Astrocyte (in vitro differentiated cells and primary cell): ENCODE measurements at places on chromosomes 6 and 20. TPM values are rescaled to one million over a fixed set of nuclear protein-coding genes. Genes with fewer than 3 reads are reported as not detected.
A peak's percentile ranks its signal among the peaks of the same experiment; 100 is the strongest.

DNA sequence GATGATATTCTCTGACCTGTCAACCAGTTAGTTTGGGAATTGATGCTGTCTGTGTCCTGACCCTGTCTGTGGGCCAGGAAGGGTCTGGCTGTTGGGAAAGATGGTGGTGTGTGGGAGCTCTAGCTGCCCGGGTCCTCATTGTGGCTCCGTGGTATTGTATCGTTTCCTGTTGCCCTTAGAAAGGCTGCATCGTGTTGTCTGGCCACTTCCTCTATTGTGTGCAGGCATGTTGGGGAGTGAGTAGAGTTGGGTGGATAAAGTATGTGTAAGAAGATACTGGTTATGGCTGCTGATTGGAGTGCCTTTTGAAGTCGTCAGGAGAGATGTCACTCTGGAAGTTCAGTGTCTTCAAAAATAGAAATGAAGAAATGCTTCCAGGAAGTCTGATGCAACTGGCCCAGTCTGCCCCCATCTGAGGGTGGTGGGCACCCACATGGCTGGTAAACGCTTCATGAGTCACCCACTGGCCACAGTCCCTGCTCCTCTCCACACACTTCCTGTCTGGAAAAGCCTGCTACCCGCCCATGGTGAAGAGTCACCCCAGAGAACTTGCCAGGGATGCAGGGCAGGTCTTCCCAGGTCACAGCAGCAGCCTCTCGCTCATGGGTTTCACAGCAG lies 27.9 kb downstream of the PPARD start:
- peak; percentile 96 for DNase-seq

DNA sequence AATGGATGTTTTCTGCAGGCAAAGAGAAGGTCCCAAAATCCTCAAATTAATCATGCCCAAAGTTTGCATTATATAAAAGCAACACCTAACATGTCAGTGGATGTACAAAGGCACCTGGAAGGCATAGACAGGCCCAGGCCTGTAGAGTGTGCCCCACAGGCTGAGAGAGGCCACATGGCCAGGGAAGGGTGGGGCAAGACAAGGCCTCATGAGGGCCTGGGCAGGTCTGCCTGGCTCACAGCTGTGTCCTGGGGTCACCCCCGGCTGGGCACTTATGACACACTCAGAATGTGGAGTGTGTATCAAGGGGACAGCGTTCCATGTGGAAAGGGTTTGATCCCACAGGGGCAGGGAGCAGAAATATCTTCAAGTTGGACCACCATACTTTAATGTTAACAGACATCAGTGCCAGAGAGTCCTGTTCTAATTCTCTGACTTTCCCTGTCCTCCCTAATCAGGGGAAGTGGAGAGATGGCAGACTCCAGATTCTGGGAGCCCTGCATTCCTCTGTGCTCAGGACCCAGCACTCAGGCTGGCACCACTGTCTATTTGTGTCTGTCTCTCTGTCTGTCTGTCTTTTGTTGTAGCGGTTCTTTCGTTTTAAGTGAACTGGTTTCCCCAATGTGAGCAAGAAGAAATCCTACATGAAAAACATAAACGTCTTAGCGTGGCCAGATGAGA lies 178.3 kb upstream of the FOXA2 start:
- no peak for DNase-seq

DNA sequence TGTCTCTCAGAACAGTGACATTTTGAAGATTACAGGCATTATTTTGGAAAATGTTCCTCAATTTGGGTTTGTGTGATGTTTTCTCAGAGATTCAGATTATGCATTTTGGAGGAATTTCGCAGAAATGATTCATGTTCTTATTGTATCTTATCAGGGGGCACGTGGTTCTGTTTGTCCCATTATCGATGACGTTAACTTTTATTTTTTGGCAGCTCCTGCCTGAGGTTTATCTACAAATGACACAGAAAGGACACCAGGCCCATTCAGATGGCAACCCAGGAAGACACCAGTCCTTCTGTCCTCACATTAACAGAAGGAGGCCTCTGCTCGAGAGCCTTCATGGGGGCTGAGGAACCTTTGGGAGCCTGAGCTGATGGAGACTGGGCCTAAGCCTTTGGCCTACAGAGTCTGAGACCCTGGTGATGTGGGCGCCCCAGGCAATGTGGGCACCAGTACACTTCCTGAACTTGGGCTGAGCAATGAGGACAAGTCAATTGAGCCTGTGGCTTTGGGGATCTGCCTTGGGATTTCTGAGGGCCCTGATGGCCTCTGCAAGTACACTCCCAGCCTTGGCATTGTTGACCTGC lies 41.2 kb upstream of the EZR start:
- no peak for DNase-seq

DNA sequence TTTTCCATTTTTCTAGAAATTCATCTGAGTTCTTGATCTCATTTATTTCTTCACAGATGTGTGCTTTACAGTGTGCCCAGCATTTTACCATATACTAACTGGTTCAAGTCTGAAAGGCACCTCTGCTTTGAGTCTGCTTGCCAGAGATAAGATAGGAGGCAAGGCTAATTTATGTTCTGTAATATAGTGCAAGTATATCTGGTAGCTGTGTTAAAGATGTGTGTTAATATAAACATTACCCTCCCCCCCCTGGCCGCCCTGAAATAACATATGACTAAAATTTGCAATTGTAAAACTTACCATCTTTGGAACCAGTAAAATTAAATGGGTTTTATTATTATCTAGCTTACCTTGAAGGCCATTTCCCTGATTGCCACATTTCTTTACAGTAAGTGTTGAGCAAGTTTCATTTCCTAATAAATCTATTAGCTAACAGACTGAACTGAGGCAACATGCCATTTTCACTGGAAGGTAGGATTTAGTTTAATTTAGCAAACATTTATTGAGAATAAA lies 2.7 kb downstream of the FBXO9 start:
- no peak for DNase-seq

SLC25A27 gene
- total RNA-seq: 4.3 and 4.4 TPM in 2 replicates

DNA sequence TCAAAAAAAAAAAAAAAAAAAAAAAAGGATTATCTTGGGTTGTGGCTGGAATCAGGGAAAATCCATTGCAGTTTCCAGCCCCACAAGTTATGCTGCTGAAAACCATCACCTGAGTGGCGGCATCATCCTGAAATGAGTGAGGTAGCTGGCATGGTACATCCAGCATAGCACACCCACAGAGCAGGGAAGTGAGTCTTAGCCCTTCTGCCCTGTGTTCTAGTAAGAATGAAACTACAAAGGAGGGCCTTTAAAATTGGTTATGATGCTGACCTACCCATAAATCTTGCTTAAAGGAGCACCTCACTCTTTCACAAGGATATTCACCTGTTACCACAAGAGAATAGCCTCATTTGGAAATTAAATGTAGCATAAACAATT lies 119.2 kb downstream of the NFATC2 start:
- no peak for DNase-seq

DNA sequence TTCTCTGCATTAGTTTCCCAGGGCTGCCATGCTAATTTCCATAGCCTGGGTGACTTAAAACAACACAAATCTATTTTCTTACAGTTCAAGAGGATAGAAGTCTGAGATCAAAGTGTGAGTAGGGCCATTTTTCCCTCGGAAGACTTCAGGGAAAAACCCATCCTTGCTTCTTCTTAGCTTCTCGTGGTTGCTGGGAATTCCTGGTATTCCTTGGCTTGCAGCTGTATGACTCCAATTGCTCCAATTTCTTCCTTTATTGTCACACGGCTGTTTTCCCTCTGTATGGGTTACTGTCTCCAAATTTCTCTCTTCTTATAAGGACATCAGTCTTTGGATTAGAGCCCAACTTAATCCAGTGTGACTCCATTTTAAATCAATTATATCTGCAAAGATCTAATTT lies 128.4 kb upstream of the JAG1 start:
- DNase-seq: peak; percentile 68

DNA sequence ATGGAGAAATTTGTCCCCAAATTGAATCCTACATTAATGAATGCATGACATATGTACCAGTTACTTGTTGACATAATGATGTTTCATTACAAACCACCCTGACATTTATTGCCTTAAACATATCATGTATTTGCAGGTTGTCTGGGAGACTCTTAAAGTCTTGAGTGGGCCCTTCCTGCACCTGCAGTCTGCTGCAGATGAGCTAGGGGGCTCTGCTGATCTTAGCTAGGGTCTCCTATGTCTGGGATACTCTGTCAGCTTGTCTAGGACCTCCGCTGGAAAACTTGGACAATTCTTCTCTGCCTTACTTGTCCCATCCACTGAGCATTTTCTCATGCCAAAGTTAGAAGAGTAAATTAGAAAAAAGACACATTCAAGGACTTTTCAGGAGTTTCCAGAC lies 581.6 kb downstream of the HAO1 start:
- no peak for DNase-seq

GRCh38 chr20:15056246-15056645 lies 718.8 kb upstream of the FLRT3 start:
- no peak for DNase-seq

CALHM4 gene
- total RNA-seq: 0.20 TPM in 1 of 2 replicates, not detected in the other

- DNase-seq: no peak
Observed at GRCh38 chr6:79431537-79431933, 105.7 kb downstream of the LCA5 start.

CDKN1A gene
- total RNA-seq: 932 and 1,014 TPM in 2 replicates

GRCh38 chr6:158810155-158811095 lies 8.7 kb downstream of the EZR start:
- no peak for DNase-seq

GRCh38 chr6:82874867-82875266 lies 190.8 kb downstream of the UBE3D start:
- DNase-seq: no peak

GRCh38 chr20:42650191-42650746 lies 539.4 kb downstream of the PTPRT start:
- no peak for DNase-seq

MROH8 gene
- 1.2 and 1.3 TPM in 2 replicates for total RNA-seq

DNA sequence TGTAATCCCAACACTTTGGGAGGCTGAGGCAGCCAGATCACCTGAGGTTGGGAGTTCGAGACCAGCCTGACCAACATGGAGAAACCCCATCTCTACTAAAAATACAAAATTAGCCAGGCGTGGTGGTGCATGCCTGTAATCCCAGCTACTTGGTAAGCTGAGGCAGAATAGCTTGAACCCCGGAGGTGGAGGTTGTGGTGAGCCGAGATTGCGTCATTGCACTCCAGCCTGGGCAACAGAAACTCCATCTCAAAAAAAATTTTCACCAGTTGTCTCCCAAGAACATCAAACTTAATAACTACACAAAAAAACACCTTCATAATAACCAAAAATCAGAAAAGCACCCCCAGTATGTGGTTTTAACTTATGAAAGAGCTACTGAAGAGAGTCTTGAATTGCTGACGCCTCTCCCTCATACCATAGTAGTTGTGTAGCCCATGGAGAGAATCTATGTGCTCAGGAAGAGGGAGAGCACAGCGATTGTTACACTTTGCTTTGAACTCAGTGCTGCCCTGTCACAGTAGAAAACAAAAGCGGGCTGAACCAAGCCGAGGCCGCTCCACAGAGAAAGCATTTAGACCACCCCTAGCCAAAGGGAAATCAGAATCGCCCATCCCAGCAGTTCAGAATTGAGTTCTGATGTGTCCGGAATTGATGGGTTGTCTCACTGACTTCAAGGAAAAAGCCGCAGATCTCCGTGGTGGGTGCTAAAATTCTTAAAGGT lies 42.0 kb upstream of the GMPR start:
- DNase-seq: no peak

HUS1B gene
- 1.3 and 1.6 TPM in 2 replicates for total RNA-seq

GRCh38 chr6:123945386-123945785 lies 141.7 kb downstream of the NKAIN2 start:
- no peak for DNase-seq

HLA-DOB gene
- total RNA-seq: 0.20 and 0.79 TPM in 2 replicates

GRCh38 chr6:118581489-118581959 lies 33.4 kb downstream of the PLN start:
- peak; percentile 75 for DNase-seq

CYB5R4 gene
- total RNA-seq: 13.6 and 14.0 TPM in 2 replicates

- DNase-seq: peak; percentile 27
Observed at GRCh38 chr6:116010790-116011401, 49.8 kb downstream of the FRK start.

TPBG gene
- total RNA-seq: 23.7 and 26.0 TPM in 2 replicates

- no peak for DNase-seq
Observed at GRCh38 chr6:11404081-11404480, 133.5 kb upstream of the TMEM170B start.

GRCh38 chr6:125753218-125753936 lies 3.9 kb downstream of the HEY2 start:
- no peak for DNase-seq

ACSS1 gene
- total RNA-seq: 0.24 and 0.27 TPM in 2 replicates

IPCEF1 gene
- total RNA-seq: 0.16 and 0.24 TPM in 2 replicates

- DNase-seq: no peak
Observed at GRCh38 chr20:38106461-38106860, 58.6 kb downstream of the TGM2 start.

SPEF1 gene
- total RNA-seq: 0.45 and 1.2 TPM in 2 replicates

EYS gene
- total RNA-seq: 0.07 and 0.16 TPM in 2 replicates

GRCh38 chr20:22371843-22372242 lies 212.5 kb downstream of the FOXA2 start:
- DNase-seq: no peak

DNA sequence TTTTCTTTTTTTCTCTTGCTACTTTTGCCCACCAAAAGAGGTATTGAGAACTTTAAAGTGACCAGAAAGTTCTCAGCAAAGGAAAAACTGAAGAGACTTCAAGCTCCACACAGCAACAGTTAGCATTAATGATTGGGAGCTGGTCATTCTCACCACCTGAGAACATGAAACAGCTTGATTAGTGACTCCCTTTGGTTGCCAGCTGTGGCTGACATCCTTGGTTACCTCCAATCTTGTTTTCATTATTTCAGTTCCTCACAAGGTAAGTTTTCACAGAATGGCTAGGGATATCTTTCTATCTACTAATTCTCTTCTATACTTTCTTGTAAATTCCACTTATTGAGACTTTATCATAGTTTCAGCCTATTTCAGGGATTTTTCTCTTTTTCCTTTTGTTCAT lies 427.9 kb downstream of the QKI start:
- DNase-seq: no peak

GRCh38 chr6:72975352-72975752 lies 249.9 kb downstream of the KHDC1L start:
- no peak for DNase-seq

DNA sequence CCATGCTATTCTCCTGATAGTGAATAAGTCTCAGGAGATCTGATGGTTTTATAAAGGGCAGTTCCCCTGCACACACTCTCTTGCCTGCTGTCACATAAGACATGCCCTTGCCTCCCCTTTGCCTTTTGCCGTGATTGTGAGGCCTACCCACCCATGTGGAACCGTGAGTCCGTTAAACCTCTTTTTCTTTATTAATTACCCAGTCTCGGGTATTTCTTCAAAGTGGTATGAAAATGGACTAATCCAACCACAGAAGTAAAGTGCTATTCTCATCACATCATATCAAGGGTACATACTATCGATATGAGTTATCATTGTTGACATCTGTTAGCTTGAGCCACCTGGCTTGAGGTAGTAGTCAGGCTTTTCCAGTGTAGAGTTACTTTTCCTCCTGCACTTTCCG lies 2.3 kb downstream of the MANBAL start:
- DNase-seq: no peak
